ENCODE measurements at places on chromosomes 4 and X.

- DNase-seq = no peak
Measured at GRCh38 chrX:21014326-21014725, 359.9 kb upstream of the CNKSR2 start.

DNA sequence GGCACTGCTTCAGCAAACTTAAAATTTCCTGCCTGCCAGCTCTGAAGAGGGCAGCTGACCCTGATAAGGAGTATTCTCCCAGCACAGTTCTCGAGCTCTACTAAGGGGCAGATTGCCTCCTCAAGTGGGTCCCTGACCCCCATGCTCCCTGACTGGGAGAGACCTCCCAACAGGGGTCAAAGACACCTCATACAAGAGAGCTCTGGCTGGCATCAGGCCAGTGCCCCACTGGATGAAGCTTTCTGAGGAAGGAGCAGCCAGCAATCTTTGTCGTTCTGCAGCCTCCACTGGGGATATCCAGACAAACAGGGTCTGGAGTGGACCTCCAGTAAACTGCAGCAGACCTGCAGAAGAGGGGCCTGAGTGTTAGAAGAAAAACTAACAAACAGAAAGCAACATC is 1118.3 kb upstream of the ADGRL3 start:
- DNase-seq = peak; percentile 57

GRCh38 chr4:98833384-98833783 is 95.5 kb downstream of the EIF4E start:
- DNase-seq = no peak

DNA sequence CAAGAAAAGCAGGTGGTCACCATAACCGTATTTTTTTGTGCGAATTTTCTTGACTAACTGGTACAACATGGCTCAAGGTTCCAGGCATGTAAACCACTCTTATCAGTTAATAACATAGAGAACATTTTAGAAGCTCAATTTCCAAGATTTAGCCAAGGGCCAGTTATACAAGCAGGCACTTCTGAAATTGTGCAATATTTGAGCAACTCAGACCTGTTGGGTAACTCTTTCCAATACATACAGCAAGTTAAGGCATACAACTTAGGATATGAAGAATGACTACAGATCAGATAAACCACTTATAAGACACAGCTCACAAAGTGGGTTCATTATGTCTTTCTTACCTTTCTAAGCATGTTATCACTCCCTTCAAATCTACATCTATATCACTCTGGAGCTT is 43.9 kb downstream of the ZNF280C start:
- no peak for DNase-seq

DNA sequence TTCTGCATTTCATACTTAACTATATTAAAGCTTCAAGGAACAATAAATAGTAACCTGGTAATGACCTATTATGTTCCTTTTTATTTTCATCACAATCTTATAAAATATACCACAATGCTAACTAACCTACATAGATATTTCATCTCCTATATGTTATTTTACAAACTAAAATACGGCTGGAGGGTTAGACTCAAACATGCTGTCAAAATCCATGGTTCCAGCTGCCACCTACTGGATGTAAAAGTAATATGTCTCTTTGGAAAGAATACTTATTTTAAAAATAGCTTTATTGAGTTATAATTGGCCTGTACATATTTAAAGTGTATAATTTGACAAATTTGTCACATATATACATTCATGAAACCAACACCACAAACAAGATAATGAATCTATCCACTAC is 15.0 kb downstream of the RGN start:
- DNase-seq = no peak

DNA sequence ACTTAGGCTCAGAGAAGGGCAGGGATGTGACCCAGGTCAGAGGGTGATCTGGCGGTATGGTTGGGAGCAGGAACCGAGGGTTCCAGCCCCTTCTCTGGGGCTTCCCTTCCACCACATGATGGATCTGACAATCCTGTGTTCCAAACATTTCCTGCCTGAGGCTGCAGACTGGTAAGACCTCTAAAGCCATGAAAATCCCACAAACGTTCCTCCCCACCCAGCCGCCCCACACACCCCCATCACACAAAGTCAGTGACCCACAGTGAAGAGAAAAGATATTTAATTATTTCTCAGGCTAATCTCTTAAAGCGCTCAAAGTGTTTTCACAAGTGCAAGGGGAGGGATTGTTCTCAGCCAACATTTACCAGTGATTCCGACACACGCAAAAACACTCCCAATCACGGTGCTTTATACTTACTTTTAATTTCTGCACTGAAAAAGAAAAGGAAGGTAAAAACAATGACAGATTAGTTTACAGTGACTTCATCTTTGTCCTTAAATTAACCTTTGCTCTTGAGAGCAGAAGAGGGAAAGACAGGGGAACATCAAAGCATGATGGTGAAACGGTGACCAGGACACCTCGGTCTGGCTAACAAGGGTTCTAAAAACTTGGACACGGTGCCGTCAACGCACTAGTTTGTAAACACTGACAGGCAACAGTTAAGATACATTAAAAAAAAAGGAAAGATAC is 42.4 kb downstream of the WDR1 start:
- DNase-seq = peak; percentile 28

- no peak for DNase-seq
Measured at GRCh38 chr4:75745721-75746199, 21.4 kb downstream of the USO1 start.

Measured in sigmoid colon (tissue), 7 donors.